ENCODE measurements at places on chromosomes 12 and 14. TPM values are rescaled to one million over a fixed set of nuclear protein-coding genes. Genes with fewer than 3 reads are reported as not detected.

The FAM186B gene
- 0.62 TPM for total RNA-seq

The PPP4R4 gene
- 2.2 TPM for total RNA-seq

The MTRFR gene
- total RNA-seq = 34.2 TPM

- peaks cover under 1% of the 10 kb centered on the region for H3K36me3 ChIP-seq
- no peak for DNase-seq
- H3K27me3 ChIP-seq = peaks cover 19% of the 10 kb centered on the region
- no peak overlapping the region for H3K4me3 ChIP-seq
- H3K4me1 ChIP-seq = no peaks in the 10 kb centered on the region
- no peak overlapping the region for H3K27ac ChIP-seq
These were observed 85.9 kb upstream of the NCOR2 start for GRCh38 chr12:124653169-124653931.

GRCh38 chr14:95703341-95703740 is 10.6 kb downstream of the TCL1A start:
- H3K36me3 ChIP-seq = no peaks in the 10 kb centered on the region
- no peaks in the 10 kb centered on the region for H3K4me1 ChIP-seq
- H3K27me3 ChIP-seq = peaks cover 16% of the 10 kb centered on the region
- no peak overlapping the region for H3K27ac ChIP-seq
- H3K4me3 ChIP-seq = no peak overlapping the region

Data from activated T-helper 1 cell treated with anti-CD3 and anti-CD28 coated beads, Interleukin-12 subunit alpha, Interleukin-12 subunit beta, Interleukin-2, Interleukin-4 antibody, amounts not matched to agents 30 ng/mL and 10 ng/mL and 1 ng/mL, durations not matched to agents 14 hours and 24 hours and 36 hours (primary cell).